GM18507 (cell line): ENCODE measurements at places on chromosomes 6 and 20.

DNA sequence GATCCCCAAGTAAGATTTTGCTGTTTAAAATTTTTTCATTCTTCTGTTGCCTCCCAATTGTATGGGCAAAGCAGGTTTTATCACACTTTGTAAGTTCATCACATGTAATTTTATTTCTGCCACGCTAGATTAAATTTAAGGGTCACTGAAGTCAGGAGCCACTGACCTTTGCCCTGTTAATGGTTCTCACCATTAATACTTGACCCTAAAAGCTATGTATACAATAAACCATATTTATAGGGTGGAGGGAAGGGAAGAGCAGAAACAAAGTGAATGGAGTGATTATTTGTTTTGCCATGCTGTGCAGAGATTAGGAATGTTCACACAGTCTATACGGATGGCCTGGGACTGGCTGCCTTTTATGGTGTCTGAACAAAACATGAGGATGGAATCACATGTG, 186.7 kb downstream of the BMP2 start:
- DNase-seq, result no peak

DNA sequence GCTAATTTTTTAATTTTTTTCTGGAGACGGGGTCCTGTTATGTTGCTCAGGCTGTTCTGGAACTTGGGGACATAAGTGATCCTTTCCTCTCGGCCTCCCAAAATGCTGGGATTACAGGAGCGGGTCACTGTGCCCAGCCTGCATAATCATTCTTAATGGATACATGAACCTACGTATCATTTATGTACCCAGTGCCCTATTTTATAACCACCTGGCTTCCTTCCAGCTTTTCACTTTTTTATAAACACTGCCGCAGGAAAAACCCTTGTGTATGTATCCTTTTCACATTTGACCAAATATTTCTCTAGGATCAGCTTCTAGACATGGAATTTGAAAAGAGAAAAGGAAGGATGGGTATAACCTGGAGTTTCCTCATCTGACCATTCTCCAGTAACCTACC, 85.6 kb upstream of the RIN2 start:
- DNase-seq, result no peak

DNA sequence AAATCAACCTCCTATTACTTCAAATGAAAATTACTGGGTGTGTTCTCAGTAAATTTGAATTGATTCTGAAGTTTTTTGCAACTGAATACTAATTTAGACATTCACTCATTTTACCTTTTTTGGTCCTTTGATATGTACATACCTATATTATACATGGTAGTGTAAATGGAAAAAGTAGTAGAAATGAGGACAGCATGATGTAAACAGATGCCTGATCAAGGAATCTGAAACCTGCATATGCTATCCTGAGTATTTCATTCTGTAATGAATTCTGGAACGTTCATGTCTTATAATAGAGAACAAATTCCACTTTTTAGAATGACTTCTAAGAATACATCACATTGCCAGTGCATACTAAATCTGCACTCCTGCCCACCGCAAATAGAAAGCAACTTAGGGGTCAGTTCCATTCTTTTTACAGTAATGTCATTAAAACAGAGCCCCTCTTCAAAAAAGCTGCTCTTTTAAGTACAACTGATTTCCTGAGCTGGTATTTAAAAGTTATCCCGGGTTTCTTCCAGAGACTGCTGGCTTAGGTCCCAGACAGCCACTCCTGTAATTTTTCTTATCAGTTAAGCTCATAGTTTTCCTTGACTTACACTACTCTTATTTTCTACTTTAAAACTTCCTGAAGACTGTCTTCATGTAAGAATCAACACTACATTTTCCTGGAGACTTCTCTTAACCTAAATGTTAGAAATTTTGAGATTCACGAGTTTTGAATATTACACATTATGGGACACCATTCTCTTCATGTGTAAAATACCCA, 48.4 kb downstream of the MAP3K7 start:
- no peak for DNase-seq

GRCh38 chr20:38669688-38670087, 54.6 kb upstream of the SLC32A1 start:
- no peak for DNase-seq

DNA sequence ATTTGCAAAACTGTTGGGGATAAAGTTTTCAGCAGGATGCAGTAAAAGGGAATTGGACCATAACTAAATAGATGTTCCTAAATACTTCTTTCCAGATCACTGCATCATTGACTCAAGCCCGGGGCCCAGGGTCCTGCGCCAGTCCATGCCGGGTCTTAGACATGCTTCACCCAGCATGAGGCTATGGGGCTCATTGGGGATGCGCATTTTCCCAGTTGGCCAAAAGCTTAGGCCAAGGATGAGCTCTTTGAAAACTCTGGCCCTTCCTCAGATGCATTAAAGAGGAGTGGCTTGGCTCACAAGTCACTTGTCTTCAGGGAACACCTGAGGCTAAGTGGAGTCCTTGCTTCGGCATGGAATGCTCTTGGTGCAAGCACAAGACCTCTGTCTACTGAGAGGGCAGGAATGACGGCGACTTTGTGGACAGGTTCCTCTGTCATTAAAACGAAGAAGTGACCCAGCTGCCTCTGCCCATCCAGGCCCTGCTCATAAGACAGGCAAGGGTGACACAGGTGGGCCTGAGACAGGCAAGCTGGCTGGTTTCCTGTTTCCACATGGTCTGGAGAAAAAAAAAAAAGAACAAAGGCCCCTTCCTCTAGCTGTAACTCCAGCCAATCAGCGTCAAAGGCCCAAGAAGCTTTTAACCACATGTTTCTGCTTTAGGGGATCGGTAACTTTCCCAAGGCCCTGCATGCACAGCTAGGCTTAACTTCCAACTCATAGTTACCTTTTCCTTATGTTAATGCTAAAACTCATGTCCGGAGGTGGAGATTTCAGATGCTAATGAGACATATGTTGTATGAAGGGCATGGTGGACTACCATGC, 81.4 kb upstream of the CDH4 start:
- no peak for DNase-seq

GRCh38 chr6:155542036-155542435, 86.4 kb upstream of the NOX3 start:
- no peak for DNase-seq

- DNase-seq, result no peak
Measured at GRCh38 chr6:34583861-34584604, 27.9 kb upstream of the SPDEF start.

DNA sequence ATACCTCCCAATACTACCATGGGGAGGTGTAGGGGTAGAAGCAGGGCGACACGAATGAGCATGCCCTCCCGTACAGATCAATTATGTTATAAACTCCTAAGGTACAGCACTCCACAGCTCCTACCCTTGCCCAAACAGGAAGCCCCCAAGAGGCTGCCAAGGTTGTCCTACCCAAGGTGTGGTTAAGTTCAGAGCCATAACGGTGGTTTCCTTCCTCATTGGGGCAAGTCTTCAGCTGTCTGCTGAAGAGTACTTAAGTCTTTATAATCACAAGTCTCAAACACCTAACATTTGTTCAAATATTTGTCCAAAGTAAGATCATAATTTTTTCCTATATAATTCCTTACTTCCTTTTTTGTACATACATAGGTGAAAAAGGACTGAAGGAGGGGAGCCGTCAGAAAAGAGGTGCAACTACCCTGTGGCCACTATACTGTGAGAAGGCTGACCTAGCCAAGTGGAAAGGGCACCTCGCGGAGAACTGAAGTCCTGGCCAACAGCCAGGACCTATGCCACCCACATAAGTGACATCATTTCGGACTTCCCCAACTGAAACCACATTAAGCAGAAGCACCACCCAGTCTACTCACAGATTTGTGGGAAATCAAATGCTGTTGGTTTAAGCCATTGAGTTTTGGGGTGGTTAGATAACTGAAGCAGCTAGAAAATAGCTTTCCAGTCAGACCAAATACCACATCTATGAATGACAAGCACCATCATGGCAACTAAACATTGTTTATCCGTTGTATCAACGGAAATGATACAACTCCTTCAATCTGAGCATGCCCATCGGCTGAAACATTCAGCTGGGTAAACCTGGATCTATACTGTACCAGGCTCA, 2.9 kb upstream of the RAB22A start:
- no peak for DNase-seq

GRCh38 chr6:30340589-30341054, 4.3 kb upstream of the RPP21 start:
- no peak for DNase-seq

- DNase-seq, result no peak
Measured at GRCh38 chr20:11497545-11497944, 420.1 kb upstream of the BTBD3 start.

DNA sequence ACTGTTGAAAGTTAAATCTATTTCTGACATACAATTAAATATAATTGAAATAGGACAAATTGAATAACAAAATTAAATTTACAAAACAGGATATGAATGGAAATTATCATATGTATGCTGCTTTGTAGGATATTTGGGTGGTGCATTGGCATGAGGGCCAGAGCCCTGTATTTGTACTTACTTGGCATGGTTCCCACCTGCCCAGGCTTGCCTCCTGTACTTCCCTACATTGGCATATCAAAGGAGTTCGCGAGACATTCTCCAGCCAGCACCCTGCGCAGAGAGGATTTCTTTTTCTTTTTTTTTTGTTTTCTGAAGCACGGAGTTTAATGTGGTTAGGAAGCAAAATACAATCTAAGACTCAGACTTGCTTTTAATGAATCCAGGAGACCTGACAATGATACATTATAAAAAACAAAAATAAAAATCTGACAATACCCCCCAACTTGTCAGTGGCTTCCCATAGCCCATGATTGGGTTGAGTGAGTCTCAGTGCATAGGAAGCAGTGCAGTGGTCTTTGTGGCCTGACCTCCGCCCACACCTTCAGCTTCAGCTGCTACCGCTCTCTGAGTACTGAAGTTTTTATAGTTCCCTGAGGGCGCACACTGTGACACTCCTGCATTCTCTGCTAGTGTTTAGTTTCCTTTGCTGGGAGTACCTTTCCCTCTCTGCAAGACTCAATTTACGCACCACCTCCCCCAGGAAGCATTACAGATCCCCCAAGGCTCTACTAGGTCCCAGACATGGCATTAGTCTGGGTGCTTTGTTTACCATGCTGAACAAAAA, 440.8 kb downstream of the UTRN start:
- DNase-seq, result no peak

GRCh38 chr20:50903353-50904051, 27.7 kb downstream of the ADNP start:
- no peak for DNase-seq

DNA sequence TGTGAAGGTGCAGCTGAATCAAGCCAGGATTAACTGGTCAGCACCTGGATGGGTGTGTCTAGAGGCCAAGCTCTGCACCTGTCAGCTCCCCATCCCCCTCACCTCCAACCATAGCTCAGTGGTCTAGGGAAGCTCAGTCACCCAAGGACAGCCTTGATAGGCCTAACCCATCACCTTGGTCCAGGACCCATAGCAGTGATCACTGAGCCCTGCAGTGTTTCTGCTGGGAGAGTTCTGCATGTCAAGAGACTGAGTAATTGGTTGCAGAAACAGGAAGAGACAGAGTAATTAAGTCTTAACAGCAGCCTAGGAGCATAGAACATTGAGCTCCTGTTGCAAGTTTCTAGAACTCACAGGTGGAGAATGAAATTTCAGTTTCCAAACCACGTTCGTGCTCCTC, 18.7 kb upstream of the RALGAPB start:
- no peak for DNase-seq

GRCh38 chr6:44082872-44083321, 44.4 kb downstream of the MRPL14 start:
- DNase-seq, result no peak

GRCh38 chr6:195861-196360, 96.4 kb upstream of the DUSP22 start:
- DNase-seq, result no peak

DNA sequence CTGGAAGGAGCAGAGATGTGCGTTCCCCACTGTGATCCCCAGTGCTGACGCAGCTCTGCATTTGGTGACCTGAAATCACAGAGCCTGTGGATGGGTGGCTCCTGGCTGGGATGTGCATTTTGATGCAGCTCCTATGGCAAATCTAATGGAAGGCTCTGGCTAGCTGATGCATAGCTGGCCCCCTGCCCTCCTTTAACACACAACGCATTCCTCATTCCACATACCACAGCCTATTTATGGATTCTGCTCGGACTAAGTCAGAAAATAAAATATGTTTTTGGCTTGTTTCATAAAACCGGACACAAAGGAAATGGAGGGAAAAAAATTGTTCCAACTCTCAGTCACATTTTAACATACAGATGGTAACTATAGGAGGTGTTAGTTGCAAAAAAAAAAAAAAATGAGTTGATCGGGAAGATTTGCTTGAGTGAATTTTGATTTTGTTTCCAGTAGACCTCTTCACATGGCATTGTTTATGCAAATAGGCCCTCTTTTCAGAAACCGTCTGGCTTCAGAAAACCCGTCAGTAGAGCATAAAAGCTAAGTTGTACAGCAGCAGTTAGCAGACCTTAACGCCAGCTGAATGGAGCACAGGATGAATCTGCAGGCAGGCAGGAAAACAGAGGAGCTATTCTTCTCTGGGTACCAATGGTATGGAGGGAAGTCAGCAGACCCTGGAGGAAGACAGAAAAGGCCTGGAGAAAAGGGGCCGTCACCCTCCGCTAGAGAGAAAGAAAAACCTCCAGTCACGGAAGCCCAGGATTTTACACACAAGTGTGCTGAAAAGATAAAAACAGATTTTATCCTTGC, 215.4 kb downstream of the HDGFL1 start:
- DNase-seq, result no peak

GRCh38 chr20:48804300-48804980, 23.4 kb downstream of the PREX1 start:
- DNase-seq, result no peak
